ENCODE measurements at places on chromosomes 11 and 22. TPM values are rescaled to one million over a fixed set of nuclear protein-coding genes. Genes with fewer than 3 reads are reported as not detected.
A peak's percentile ranks its signal among the peaks of the same experiment; 100 is the strongest.

DNA sequence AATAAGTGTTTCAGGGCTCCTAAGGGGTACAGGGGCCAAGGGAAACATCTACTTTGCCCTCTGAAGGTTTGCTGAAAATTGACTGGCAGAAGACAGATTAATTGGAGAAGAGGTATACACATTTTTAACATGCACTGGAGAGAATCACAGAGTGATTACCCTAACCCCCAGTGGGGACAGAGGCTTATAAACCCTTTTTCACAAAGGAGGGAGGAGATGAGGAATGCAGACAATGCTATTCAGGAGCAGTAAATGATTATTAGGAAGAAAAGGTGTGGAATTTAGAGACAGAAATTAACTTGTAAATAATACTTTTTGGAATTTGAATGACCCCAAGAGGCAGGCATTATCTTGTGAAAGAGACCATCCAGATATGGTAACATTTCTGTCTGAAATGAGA is 582.4 kb upstream of the B3GAT1 start:
- no peaks in the 10 kb centered on the region for H3K36me3 ChIP-seq
- DNase-seq = no peak
- no peak overlapping the region for H3K27ac ChIP-seq
- peaks cover 26% of the 10 kb centered on the region for H3K4me1 ChIP-seq
- no peak overlapping the region for H3K4me3 ChIP-seq

DNA sequence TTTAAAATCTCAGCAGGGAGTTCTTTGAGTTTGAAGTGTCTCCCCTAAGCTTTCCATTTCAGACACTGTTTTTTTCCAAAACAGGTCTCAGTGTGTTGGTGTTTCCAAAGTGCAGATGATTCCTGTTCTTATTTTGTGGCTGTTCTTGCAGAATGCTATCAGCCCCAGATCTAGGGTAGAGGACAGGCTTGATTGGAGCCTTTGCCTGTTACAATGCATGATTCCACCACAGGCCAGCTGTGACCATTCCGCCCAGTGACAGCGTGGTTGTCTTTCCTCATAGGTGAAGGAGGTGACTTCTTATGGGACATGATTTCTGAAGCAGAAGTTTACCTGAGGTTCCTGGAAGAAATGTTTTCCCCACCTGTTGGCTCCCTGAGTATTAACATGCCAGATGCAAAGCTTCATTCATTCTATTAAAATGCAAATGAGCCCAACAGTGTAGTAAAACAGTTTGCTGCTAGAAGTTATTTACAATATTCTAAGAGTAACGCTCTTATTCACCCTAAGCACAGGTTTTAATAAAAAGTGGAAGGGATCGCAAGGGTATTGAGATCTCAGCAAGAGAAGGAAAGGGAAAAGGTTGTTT is 36.9 kb upstream of the BIRC3 start:
- H3K27me3 ChIP-seq = no peaks in the 10 kb centered on the region
- H3K36me3 ChIP-seq = no peaks in the 10 kb centered on the region
- H3K4me1 ChIP-seq = peaks cover 14% of the 10 kb centered on the region
- no peak overlapping the region for H3K4me3 ChIP-seq
- no peak overlapping the region for H3K27ac ChIP-seq
- DNase-seq = no peak

DNA sequence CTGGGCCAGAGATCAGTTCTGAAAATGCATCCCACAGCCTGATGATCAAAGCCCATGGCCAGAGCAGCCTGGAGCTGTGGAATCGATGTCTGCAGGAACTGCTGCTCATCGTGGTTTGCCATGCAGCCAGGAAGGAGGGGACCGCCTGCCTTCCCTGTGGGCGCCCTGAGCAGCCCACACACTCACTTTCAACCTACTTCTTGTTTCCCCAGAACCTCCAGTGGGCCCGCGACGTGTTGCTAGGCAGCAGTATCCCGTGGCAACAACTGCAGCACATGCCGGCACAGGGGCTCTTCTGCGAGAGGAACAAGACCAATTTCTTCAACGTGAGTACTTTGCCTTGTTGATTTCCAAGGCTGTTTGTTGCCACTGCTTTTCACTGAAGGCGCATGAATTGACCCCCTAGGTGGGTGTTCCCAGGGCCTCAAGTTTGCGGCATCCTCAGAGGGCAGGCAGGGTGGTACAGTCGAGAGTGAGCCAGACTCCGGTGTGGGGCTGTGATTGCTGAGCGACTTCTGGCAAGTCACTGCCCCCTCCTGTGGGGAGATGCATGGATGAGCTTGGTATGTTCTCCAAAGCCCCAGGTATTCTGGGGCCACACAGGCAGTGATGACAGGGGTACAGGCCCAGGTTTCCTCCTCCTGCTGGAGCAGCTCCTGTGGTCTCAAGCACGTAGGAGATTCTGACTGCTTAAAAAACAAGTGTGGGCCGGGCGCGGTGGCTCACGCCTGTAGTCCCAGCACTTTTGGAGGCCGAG is 47.0 kb upstream of the SUSD2 start:
- peak overlapping the region; percentile 75 for H3K27ac ChIP-seq
- DNase-seq = peak; percentile 65
- H3K27me3 ChIP-seq = no peaks in the 10 kb centered on the region
- H3K4me1 ChIP-seq = peaks cover 14% of the 10 kb centered on the region
- peaks cover 4% of the 10 kb centered on the region for H3K36me3 ChIP-seq

GRCh38 chr22:20610243-20610686 is 102.9 kb downstream of the MED15 start:
- no peaks in the 10 kb centered on the region for H3K36me3 ChIP-seq
- no peak overlapping the region for H3K27ac ChIP-seq
- H3K27me3 ChIP-seq = no peaks in the 10 kb centered on the region

- no peaks in the 10 kb centered on the region for H3K27me3 ChIP-seq
- no peaks in the 10 kb centered on the region for H3K4me1 ChIP-seq
- no peak overlapping the region for H3K4me3 ChIP-seq
- H3K36me3 ChIP-seq = no peaks in the 10 kb centered on the region
- no peak overlapping the region for H3K27ac ChIP-seq
Measured at GRCh38 chr11:65205602-65205967, 23.9 kb downstream of the CAPN1 start.

Gene NAALADL1
- 0.35 TPM for total RNA-seq

DNA sequence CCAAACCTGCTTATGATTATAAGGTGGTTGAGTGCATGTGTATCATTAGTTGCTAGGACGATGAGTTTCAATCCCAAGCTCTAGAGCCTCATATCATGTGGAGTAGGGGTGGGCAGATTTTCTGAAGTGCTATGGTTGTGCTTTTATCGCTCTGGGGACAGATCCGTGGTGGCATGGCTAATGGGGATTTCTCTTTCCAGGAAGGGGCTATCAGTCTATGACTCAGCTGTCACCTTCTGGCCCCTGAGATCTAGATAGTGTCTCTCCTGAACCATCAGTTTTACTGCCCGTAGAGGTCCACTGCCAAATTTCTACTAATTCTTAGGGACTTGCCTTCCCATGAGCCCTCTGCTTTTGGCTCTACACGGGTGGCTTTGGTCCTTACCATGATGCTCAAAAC is 51.8 kb downstream of the FDX1 start:
- no peak overlapping the region for H3K27ac ChIP-seq
- no peak for DNase-seq
- no peaks in the 10 kb centered on the region for H3K36me3 ChIP-seq
- H3K4me1 ChIP-seq = peaks cover 3% of the 10 kb centered on the region

GRCh38 chr22:32325811-32326237 is 31.8 kb upstream of the RFPL3 start:
- no peak overlapping the region for H3K4me3 ChIP-seq
- no peaks in the 10 kb centered on the region for H3K36me3 ChIP-seq
- no peaks in the 10 kb centered on the region for H3K4me1 ChIP-seq

DNA sequence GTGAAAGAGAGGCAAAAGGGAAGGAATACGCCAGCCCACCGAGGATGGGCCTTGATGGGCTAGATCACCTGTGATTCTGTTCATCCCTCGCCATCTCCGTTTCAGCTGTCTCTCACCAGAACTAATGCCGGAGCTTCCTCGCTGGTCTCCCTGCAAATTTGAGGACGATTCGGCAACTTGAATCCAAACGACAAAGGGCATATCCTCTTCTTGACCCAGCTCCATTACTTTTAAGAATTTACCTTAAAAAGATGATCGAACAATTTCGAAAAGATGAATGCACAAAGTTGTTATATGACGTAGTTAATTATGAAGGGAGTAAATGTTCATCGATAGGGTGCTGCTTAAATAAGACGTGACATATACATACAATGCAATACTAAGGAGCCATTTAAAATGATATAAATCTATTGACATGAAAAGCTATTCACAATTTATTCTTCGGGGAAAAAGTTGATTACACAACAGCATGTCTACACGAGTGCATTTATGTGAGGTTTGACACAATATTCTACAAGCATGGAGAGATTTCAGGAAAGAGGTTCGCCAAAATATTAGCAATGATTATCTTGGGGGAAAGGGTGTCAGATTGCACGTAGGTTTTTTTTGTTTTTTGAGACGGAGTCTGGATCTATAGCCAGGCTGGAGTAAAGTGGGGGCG is 937 bp upstream of the FAM168A start:
- peak overlapping the region; percentile 96 for H3K27ac ChIP-seq
- DNase-seq = no peak
- H3K4me3 ChIP-seq = peak overlapping the region; percentile 94
- no peaks in the 10 kb centered on the region for H3K27me3 ChIP-seq
- H3K36me3 ChIP-seq = no peaks in the 10 kb centered on the region

DNA sequence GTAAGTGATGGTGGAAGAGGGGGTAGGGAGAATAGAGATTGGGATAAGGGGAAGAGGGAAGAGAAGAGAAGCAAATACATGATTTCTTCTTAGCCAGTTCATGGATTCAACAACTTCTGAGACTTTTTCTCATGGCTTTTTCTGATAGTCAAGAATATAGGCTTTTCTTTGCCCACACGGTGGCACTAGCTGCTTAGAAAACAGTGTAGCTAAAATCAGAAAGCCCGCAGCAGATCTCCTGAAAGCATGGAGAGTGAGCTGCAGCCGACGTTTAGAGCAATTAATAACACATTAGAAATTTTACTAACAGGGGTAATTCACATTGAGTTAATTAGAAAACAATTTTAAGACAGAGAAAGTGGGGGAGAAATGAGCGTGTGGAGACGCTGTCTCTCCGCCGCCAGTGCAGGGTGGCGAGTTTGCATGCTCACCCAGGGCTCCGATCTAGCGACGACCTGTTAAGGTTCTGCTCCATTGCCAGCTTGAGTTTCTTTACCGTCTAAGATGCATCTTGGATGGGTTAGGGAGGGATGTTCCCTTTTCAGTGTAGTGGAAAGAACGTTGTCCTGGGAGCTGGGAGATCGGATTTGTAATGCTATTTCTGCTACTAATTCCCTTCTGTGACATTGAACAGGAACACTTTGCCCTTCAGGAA is 3.3 kb upstream of the RAG1 start:
- H3K27me3 ChIP-seq = peaks cover 39% of the 10 kb centered on the region
- H3K4me1 ChIP-seq = peaks cover 10% of the 10 kb centered on the region

Gene CBLIF
- total RNA-seq = not detected

DNA sequence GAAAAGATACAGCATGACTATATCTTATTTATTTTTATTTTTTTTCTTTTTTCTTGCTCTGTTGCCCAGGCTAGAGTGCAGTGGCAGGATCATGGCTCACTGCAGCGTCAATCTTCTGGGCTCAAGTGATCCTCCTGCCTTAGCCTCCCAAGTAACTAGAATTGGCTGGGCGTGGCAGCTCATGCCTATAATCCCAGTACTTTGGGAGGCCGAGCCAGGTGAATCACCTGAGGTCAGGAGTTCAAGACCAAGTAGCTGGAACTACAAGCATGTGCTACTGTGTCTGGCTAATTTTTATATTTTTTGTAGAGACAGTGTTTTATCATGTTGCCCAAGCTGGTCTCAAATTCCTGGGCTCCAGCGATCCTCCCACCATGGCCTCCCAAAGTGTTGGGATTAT is 28.3 kb upstream of the CCDC134 start:
- no peaks in the 10 kb centered on the region for H3K36me3 ChIP-seq
- H3K4me1 ChIP-seq = no peaks in the 10 kb centered on the region
- no peak for DNase-seq
- no peak overlapping the region for H3K4me3 ChIP-seq
- H3K27ac ChIP-seq = no peak overlapping the region

Gene NRGN
- total RNA-seq = 30.7 TPM
